Kasumi-1 (cell line): ENCODE measurements at places on chromosomes 6 and 20.
A peak's percentile ranks its signal among the peaks of the same experiment; 100 is the strongest.

- no peak for DNase-seq
Measured at GRCh38 chr6:112695001-112695400, 347.9 kb downstream of the RFPL4B start.

GRCh38 chr6:108799354-108799717 lies 48.9 kb upstream of the ARMC2 start:
- no peak for DNase-seq

GRCh38 chr20:59149678-59150504 lies 13.7 kb upstream of the ZNF831 start:
- DNase-seq, result no peak

GRCh38 chr6:69771158-69771906 lies 25.5 kb downstream of the LMBRD1 start:
- no peak for DNase-seq

- DNase-seq, result no peak
Measured at GRCh38 chr6:126063512-126064146, 77.3 kb downstream of the TRMT11 start.

GRCh38 chr6:163554663-163555062 lies 140.1 kb downstream of the QKI start:
- peak; percentile 28 for DNase-seq

DNA sequence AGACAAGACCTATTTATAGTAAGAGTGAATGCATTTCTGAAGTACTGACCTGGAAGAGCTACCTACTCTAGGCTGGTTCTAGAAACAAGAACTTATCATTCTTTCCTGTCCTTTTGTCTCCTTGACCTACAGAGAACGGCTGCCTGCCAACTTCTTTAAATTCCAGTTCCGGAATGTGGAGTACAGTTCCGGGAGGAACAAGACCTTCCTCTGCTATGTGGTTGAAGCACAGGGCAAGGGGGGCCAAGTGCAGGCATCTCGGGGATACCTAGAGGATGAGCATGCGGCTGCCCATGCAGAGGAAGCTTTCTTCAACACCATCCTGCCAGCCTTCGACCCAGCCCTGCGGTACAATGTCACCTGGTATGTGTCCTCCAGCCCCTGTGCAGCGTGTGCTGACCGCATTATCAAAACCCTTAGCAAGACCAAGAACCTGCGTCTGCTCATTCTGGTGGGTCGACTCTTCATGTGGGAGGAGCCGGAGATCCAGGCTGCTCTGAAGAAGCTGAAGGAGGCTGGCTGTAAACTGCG lies 8.3 kb downstream of the APOBEC2 start:
- DNase-seq, result no peak

DNA sequence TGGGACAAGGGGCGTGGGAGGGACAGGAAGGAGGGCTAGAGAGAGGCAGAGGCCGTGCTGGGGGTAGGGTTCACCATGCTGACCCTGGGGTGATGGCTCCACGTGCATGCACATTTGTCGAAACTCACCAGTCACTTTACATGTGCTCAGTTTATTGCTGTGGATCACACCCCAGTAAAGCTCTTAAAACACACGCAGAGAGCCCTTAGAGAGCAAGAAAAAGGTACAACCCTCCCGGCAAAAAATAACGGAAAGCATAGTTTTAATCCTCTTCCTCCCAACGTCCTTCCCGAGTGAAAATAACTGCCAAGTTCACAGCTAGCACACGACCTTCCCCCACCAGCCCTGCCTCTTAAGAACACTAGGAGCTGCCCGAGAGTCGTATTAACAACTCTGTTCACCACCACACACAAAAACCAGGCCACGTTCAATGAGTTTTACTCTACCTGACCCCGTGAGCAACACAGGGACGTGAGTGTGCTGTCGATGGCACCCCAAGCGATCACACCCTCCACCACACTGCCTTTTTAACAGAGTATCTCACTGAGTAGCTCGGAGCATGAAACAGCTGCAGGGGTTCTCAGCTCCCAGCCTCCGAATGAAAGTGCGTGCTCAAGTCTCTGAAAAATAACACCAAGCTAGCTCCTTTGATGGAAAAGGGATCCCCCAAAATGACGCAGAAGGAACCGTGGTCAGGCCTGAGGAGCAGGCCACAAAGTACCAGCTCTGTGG lies 39.7 kb downstream of the TAF4 start:
- DNase-seq, result peak; percentile 94

DNA sequence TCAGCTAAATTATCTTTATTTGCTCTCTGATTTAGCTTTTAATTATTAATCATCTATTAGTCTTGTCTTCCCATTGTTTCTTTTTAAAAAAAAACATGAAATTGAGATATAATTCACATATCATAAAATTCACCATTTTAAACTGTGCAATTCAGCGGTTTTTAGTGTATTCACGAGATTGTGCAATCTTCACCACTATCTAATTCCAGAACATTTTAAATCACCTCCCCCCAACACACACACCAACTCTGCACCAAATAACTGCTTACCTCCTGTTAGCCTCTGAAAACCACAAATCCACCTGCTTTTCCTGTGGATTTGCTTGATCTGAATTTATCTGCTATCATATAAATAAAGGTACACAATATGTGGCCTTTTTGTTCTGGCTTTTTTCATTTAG lies 8.8 kb upstream of the ABRACL start:
- no peak for DNase-seq

DNA sequence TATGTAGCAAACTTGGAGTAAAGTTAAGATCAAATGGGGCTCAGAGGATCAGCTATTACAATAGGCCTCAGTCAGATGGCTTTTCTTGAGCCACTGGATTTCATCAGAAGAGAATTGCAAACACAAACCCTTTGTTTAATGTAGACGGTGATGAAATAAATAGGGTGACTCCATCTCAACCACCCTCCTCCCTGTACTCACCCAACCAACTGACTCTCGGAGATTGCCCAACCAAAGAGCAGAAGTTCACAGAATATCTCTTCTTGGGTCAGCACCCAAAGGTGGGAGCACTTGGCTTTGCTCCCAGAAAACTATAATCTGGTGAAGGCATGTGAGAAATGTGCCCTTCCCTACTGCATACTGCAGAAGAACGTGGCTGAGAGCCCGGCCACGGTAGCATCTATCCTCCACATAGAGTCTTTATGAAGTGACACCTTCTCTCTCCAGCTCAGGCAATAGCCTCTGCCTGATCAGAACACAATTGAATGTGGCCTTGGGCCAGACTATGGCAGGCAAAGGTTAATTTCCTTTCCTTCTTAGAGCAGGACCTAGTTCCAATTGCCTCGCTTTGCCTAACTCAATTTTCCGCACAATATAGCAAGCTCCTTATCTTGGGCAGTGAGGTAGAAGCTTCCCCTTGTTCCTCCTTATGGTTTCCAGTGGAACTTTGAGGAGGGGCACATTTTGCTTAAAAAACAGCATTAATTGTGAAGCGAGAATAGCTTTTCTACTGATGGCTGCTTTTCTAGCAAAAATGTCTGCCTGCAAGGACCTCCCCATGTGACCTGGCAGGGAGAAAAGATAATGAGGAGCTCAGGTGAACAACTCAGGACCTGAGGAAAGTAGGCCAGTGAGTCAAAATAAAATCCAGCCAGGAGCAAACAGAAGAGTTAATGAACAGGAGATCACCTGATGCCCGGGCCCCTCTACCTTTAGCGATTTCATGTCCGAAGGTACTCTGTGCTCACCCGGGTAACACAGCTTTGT lies 79.4 kb downstream of the GFOD1 start:
- DNase-seq, result peak; percentile 73

DNA sequence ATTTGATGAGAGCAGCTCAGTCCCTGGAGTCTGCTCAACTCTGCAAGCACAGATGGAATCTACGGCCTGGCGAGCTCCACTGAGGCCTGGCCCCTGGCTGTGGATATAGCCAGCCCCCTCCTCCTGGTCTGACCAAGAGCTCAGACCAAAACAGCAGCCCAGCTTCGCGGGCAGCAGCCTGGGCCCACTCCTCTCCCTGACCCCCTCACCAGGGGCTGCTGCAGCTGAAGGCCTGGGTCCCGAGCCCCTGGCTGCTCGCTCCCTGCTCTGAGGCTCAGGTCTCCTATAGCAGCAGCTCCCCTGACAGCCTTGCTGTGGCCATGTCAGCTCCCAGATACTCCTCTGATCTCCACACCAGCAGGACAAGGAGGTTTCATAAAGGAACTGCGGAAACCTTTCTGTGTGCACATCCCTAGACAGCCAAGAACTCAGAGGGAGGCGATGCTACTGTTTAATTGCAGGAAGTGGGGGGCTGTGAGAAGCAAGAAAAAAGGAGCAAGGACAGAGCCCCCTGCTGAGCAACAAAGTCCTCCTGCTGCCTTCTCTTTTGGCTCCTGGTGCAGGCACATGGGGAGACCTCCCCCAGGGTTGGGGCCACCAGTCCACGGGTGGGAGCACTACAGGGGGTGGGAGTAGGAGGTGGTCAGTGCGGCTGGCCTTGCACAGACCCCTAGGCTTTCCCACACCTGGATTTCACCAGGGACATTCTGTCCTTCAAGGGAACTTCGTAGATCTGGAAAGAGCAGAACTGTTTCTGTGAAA lies 38.7 kb upstream of the CST5 start:
- no peak for DNase-seq

- DNase-seq, result no peak
Measured at GRCh38 chr6:15761045-15761502, 98.2 kb upstream of the DTNBP1 start.

DNA sequence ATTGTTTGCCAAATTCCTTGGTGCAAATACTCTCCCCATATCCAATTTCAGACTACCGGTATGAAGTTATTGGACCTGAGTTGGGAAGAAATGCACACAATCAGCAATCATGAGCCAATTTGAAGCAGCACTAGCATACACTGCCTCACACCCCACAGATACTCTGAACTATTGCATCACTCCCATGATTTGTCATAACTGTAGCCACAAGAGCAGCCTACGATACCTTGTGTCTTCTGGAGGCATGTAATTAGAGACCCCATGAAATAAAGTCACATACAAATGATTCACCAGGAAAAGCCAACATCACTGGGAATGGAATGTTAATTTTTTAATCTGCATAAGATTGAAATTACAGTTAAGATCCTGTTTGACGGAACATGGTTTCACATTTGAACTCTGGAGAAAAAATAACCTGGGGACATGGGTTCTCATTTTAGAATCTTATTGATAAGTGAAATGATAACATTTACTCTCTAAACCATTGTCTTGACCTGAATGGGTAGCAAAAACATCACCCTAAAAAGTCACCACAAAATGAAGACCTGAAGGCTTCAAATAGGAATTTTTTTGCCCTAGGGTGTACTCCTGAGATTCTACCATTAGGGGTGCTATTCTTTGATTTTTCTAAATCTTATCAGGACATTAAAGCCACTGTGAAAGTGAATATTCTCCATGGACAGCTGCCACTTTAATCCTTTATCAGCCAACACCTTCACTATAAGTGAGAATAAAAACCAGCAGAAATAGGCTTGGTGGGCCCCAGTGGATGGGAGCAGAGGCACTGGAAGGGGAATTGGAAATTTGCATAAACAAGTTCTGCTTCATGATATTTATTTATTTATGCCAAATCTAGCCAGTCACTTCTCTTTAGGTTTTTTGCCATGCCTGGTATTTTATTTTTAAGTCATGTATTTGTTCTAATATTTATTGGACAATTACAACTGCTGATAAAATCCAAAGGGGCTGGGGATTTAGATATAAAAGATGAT lies 34.5 kb upstream of the HBS1L start:
- DNase-seq, result peak; percentile 52

DNA sequence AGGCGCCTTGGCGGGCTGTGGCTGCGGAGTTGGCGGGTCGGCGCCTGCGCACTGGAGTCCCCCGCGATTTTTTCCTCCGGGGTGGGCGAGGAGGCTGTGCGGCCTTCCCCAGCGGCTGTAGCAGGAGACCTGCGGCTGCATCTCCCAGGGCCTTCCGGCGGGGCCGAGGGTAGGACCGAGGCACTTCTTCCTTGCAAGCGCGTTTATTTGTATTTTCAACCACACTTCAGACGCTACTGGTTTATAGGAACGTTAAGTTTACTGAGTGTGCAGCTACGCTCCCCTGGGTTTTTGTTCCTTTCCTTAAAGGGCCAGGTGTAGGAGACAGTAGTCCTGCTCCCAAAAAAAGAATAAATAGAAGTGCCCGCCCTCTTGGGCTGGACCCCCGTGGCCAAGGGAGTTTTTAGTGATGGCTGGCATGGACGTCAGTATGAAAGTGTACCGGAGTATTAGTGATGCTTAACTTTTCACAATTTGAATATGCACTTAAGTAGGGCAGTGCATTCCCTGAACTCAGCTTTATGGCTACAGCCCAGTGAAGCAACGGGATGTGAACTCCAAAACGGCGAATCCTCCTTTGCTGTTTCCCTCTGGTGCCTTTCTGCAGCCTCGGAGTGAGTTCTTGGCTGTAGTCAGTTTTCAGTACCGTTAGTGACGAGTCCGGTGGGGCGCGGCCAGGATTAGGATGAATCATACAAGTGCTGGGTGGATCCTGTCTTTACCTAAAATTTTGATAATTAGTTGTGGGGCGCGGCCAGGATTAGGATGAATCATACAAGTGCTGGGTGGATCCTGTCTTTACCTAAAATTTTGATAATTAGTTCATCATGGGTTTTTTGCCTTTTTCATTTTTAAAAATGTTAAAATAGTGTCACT lies 1.0 kb upstream of the FBXO5 start:
- peak; percentile 68 for DNase-seq

GRCh38 chr6:130748041-130748440 lies 79.2 kb upstream of the SMLR1 start:
- no peak for DNase-seq

GRCh38 chr6:15303162-15303919 lies 57.5 kb downstream of the JARID2 start:
- no peak for DNase-seq

GRCh38 chr6:154683756-154684523 lies 49.3 kb upstream of the SCAF8 start:
- DNase-seq, result peak; percentile 77

DNA sequence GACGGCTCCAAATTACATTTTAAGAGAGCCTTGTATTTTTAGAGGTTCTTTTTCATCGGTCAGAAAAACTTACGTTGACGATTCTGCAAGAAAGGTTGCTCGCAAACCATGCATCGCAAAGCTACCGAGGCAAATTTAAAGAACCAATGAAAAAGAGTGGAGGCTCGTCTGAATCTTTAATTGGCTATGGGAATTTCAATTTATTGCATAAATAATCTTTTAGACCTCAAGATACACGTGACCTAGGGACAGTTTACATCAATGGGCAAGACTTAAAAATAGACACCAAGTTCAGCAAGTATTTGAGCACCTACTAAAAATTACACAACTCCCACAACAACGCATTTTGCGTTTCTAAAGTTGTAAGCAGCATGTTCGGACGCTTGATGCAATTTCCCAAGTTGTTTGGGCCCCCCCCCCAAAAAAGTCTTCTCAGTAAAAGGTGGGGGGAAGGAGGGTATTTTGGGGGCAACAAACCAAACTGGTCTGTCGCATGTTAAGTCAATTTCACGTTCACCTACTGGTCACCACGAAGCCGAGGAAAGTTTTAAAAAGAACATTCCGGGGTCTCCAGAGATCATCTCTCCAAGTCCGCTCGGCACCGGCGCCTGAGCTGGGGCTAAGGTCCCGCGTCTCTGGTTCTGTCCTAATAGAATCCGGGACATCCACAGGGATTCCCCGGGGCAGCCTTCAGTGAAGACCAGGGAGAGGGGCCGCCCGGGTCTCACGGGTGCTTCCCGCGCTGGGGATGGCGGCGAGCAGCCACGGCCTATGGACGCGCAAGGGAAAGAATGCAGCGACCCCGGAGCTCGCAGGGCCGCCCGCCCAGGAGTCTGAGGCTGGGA lies 851 bp downstream of the SNX5 start:
- no peak for DNase-seq
